ENCODE measurements at places on chromosomes 5 and 9. TPM values are rescaled to one million over a fixed set of nuclear protein-coding genes. Genes with fewer than 3 reads are reported as not detected.

Gene PDLIM4
- 27.4 TPM for total RNA-seq

Gene SVEP1
- total RNA-seq: 139 TPM

Gene MEF2C
- total RNA-seq: 4.1 TPM

Gene FOXI1
- total RNA-seq: not detected

Gene PCDHGA6
- 3.7 TPM for total RNA-seq

Gene TAL2
- not detected for total RNA-seq

Gene TNFSF15
- total RNA-seq: 0.26 TPM

Gene UBE2QL1
- total RNA-seq: under 0.01 TPM

Gene LCN10
- total RNA-seq: not detected

Gene MELK
- 6.1 TPM for total RNA-seq

Gene LOX
- 216 TPM for total RNA-seq

Gene CARTPT
- not detected for total RNA-seq

Gene SPINK13
- not detected for total RNA-seq

Gene SNX24
- 13.1 TPM for total RNA-seq

Gene SLC6A18
- not detected for total RNA-seq

Gene SMIM27
- 6.6 TPM for total RNA-seq

Gene ADRB2
- total RNA-seq: 0.23 TPM

Gene C5orf52
- total RNA-seq: not detected

Gene LIFR
- 38.8 TPM for total RNA-seq

Gene CXCL14
- not detected for total RNA-seq

Gene GPR151
- total RNA-seq: not detected

Gene DNAI1
- total RNA-seq: not detected

Gene ANGPTL2
- 63.0 TPM for total RNA-seq

Gene STING1
- total RNA-seq: 127 TPM

Gene ACTBL2
- not detected for total RNA-seq

Gene ADGRV1
- not detected for total RNA-seq

Gene SPATA31A3
- total RNA-seq: not detected

Gene GAS1
- 238 TPM for total RNA-seq

Gene PCDHGB1
- total RNA-seq: 0.82 TPM

Gene GPR107
- total RNA-seq: 24.3 TPM

Gene GRIA1
- not detected for total RNA-seq

Gene TPM2
- total RNA-seq: 655 TPM

Gene TTC23L
- not detected for total RNA-seq

Gene NR6A1
- total RNA-seq: 0.23 TPM

Gene GARNL3
- total RNA-seq: 1.4 TPM
